ENCODE measurements at places on chromosomes 1 and 21. TPM values are rescaled to one million over a fixed set of nuclear protein-coding genes. Genes with fewer than 3 reads are reported as not detected.

DNA sequence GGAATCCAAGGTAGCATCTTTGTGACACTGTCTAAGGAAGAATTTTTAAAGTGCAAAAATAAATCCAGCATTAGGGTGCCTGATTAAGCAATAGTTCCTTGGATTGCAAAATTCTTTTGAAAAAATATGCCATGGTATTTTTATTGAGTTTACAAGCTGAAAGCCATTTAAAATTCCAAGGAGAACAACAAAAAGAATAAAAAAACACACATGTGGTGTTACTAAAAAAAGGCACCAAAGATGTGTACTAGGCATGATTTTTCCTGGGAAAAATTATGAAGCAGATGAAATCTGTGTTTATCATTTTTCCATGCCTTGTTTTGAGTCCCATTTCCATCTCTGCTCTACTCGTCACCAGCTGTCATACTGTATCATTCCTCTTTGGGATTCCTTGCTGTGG is 157.0 kb upstream of the ZNHIT6 start:
- ATAC-seq: no peak

Gene ADCY10
- total RNA-seq: 0.41 TPM

- ATAC-seq: no peak
Measured at GRCh38 chr1:81183051-81183450, 617.7 kb upstream of the ADGRL2 start.

Gene IFT25
- total RNA-seq: 49.6 TPM

- no peak for ATAC-seq
Measured at GRCh38 chr1:193368302-193368701, 181.9 kb upstream of the B3GALT2 start.

DNA sequence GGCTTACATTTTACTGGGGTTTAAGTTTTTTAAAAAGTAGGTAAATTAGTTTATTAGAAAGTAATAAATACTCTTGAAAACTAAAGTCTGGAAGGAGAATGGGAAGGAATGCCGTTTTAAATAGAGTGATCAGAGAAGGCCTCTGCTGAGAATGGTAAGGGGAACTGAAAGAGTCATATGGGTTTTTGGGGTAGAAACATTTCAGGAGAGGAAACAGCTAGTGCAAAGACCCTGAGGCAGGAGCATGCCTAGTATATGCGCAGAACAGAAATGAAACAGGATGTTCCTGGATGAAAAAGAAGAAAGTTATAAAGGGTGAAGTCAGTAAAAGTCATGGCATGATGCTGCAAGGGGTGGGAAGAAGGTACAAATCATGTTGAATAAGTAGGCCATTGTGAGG is 38.9 kb downstream of the ZC3H11B start:
- no peak for ATAC-seq

DNA sequence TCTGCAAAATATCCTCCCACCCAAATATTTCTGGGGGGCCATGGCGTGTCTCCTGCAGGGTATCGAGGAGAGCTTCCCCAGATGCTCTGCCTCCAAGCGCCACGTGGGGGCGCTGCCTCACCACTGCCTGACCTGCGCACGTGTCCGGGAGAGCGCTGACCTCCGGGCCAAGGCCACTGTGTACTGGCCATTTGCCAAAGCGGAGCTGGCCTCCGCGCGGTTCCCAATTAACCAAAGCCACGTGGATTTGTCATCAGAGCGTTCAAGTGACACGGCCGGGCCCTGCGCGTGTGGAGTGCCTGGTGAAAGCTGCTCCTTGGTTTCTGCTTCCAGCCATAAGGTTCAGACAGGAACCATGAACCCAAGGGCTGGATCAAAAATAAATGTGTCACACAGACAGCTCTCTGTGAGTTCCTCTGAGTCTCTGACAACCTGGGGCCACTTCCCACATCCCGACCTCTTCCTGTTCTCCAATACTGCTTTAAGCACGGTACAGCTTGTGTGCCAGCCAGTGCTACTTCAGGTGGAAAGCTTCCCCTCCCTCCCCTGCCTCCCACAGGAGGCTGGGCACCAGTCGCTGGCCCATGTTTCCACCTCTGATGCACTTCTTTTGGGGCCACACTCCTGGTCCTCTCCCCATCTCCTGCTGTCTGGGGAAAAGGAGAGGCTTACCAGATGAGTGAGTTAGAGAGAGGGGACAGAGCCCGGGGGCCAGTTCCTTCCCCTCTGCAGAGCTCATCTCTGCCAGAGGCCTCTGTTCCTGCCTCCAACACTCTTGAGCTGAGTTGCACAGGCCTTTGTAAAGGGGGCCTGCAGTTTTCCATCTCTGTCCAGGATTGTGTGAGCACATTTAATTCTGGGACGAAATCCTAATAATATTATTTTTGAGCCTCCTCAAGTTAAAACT is 26.1 kb downstream of the ZP4 start:
- ATAC-seq: peak; percentile 97

DNA sequence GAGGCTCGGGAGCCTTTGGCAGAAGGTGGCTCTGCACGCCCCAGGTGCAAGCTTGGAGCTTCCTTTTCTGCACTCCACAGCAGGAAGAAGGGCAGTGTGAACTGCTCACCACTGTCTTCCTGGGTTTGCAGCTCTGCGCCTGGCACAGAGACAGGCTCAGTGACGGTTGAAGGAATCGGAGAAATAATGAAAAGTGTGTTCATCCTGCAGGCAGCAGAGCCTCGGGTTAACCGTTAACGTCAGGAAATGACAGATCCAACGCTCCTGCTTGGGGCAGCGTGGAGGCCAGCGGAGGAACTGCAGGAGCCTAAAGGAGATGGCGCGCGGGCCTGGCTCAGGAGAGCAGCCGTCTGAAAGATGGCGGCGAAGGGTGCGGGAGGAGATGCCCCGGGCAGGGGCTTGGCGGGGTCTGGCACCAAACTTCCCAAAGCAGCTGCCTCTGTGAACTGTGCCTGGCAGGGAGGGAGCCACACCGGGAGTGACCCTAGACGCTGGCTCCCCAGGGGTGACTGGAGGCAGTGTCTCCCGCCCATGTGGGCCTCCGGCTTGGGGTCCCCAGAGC is 10.9 kb upstream of the SAMD11 start:
- no peak for ATAC-seq

Data from motor neuron (in vitro differentiated cells).